ENCODE measurements at places on chromosomes 6 and 20. TPM values are rescaled to one million over a fixed set of nuclear protein-coding genes. Genes with fewer than 3 reads are reported as not detected.

CLPSL2 gene
- not detected for total RNA-seq

IPCEF1 gene
- 0.99 TPM for total RNA-seq

XKR7 gene
- total RNA-seq = not detected

CYP24A1 gene
- not detected for total RNA-seq

DNA sequence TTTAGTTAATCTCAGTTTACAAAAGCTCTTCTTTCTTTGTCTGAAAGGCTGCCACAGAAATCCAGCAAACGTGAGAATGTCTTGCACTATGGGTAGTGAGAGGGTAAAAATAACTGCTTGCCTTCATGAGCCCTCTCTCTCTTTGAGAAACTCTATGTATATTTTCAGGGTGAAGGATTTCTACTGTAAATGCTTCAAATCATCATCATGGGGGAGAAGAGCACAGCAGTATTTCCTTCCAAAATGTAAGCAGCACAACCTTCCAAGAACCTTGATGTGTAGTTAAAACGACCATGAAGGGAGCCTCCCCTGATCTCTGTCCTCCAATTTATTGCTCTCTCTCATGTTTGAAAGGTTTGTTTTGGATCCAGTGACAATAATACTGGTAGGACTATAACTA lies 141.3 kb upstream of the CENPW start:
- no peak for DNase-seq

- no peak for DNase-seq
Observed at GRCh38 chr6:46648869-46649492, 3.6 kb downstream of the CYP39A1 start.

GRCh38 chr6:19052219-19052618 lies 665.1 kb downstream of the RNF144B start:
- no peak for DNase-seq

- DNase-seq = no peak
Observed at GRCh38 chr20:46828471-46828870, 66.2 kb upstream of the EYA2 start.

DNA sequence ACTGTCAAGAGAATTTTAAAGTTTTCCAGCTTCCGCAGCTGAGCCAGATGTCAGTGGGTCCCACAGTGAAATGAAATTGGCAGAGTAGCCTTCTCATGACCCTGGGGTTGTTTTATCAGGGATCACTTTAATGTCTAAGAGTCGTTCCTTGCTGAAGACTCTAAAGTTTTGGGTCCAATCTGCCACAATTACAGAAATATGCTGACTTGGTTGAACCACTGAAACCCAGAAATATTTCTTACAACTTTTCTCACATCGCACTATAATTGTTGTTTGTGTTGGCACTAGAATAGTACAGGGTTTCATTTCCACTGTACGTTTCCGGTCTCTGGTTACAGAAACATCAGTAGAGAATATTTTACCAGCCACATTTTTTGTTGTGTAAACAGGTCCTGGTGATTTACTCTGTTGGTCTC lies 109.0 kb downstream of the HMGCLL1 start:
- no peak for DNase-seq

DNA sequence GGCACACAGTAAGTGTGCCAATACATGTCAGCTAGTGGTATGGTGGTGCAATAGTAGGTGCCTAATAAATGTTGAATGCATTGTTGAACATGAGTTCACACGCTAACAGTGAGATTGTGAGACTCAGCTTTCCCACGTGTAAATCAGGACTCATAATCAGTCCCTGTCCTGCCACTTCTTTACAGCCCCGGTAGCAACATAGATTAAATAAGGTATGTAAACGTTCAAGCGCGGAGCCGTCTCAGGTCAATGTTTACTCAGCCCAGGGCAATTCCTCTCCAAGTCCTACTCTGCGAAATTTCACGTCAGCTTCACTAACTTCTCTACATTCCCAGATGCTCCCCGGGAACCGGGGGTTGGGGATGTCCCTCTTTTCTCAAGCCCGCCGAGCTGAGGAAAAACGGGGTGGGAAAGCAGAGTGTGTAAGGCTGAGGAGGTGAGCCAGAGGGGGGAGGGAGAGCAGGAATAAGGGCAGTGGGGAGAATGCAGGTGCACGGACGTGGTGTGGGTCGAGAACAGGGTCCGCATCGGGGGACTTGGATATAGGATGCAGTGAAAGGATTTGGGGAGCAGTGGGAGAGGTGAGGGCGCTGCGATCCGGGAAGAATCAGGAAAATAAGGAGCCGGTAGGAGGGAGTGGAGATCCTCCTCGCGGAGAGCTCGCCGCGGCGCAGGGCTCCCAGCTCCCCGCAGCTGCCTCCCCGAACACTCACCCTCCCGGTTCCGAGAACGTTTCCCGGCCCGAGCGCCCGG lies 544 bp upstream of the TP53INP2 start:
- DNase-seq = no peak

- no peak for DNase-seq
Observed at GRCh38 chr6:129212081-129212480, 329.1 kb downstream of the LAMA2 start.

- DNase-seq = no peak
Observed at GRCh38 chr6:44742828-44743372, 355.4 kb downstream of the CDC5L start.
